ENCODE measurements at places on chromosomes 5 and 9. TPM values are rescaled to one million over a fixed set of nuclear protein-coding genes. Genes with fewer than 3 reads are reported as not detected.

- no peaks in the 10 kb centered on the region for H3K27me3 ChIP-seq
- no peaks in the 10 kb centered on the region for H3K36me3 ChIP-seq
- H3K4me1 ChIP-seq: peaks cover 22% of the 10 kb centered on the region
- peak; percentile 78 for DNase-seq
Measured at GRCh38 chr9:35748858-35749514, at the start of the genes GBA2 and RGP1. Gene GBA2 (minus strand): TSS chr9:35749228. CDS start chr9:35748704, 524 bp downstream. Gene RGP1 (plus strand): TSS chr9:35749287. CDS start chr9:35749756, 469 bp downstream.

DNA sequence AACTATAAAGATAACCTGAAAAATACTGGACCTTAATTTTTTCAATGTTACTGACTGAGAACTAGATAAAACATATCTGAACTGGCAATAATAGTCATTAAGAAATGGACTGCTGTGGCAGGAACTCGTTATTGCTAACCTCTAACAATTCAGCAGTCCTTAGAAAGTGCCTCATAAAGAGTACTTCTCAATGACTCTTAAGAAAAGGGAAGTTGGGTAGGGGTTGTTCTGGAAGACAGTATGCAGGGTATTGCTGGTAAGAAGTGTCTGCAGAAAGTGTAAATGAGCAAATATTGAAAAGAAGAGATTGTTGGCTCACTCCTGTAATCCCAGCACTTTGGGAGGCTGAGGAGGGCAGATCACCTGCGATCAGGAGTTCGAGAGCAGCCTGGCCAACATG, 27.9 kb downstream of the FOXD1 start:
- no peak overlapping the region for H3K4me3 ChIP-seq
- no peaks in the 10 kb centered on the region for H3K4me1 ChIP-seq
- no peaks in the 10 kb centered on the region for H3K36me3 ChIP-seq
- no peaks in the 10 kb centered on the region for H3K27me3 ChIP-seq

GRCh38 chr9:104861397-104861796, 66.6 kb downstream of the ABCA1 start:
- no peak for DNase-seq
- no peaks in the 10 kb centered on the region for H3K36me3 ChIP-seq
- no peak overlapping the region for H3K4me3 ChIP-seq
- no peak overlapping the region for H3K27ac ChIP-seq
- H3K4me1 ChIP-seq: peaks cover 22% of the 10 kb centered on the region

- H3K4me1 ChIP-seq: no peaks in the 10 kb centered on the region
- H3K27me3 ChIP-seq: no peaks in the 10 kb centered on the region
- H3K36me3 ChIP-seq: no peaks in the 10 kb centered on the region
- no peak overlapping the region for H3K4me3 ChIP-seq
- no peak for DNase-seq
Measured at GRCh38 chr9:76799473-76799872, 35.2 kb downstream of the PCA3 start.

DNA sequence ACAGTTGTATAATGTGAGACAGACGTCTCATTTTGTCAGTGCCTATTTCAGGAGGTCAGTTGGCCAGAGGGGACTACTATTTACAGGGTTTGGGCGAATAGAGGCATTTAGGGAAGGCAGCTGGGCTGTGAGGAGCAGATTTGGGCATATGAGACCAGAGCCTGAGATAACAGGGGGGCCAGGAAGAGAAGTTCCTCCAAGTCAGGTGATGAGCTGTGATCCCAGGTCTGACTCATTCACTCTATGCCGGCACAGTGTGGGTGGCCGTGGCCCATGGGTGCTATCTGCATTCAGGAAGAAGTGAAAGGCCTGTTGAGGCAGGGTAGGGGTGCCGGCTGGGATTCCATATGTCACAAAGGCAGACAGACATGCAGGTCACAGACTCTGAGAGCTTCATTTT, 142.8 kb downstream of the PDZD2 start:
- no peak overlapping the region for H3K4me3 ChIP-seq
- no peaks in the 10 kb centered on the region for H3K36me3 ChIP-seq
- H3K4me1 ChIP-seq: no peaks in the 10 kb centered on the region
- H3K27me3 ChIP-seq: no peaks in the 10 kb centered on the region

GRCh38 chr5:17748941-17749340, 114.7 kb downstream of the TAF11L14 start:
- H3K27ac ChIP-seq: no peak overlapping the region
- H3K27me3 ChIP-seq: no peaks in the 10 kb centered on the region
- no peak for DNase-seq
- no peaks in the 10 kb centered on the region for H3K4me1 ChIP-seq
- no peaks in the 10 kb centered on the region for H3K36me3 ChIP-seq

GRCh38 chr5:9239071-9239470, 306.8 kb downstream of the SEMA5A start:
- H3K36me3 ChIP-seq: no peaks in the 10 kb centered on the region
- H3K27ac ChIP-seq: no peak overlapping the region
- no peak for DNase-seq

GRCh38 chr5:137348759-137349158, 150.4 kb downstream of the SPOCK1 start:
- no peaks in the 10 kb centered on the region for H3K36me3 ChIP-seq
- H3K27me3 ChIP-seq: no peaks in the 10 kb centered on the region
- no peaks in the 10 kb centered on the region for H3K4me1 ChIP-seq

DNA sequence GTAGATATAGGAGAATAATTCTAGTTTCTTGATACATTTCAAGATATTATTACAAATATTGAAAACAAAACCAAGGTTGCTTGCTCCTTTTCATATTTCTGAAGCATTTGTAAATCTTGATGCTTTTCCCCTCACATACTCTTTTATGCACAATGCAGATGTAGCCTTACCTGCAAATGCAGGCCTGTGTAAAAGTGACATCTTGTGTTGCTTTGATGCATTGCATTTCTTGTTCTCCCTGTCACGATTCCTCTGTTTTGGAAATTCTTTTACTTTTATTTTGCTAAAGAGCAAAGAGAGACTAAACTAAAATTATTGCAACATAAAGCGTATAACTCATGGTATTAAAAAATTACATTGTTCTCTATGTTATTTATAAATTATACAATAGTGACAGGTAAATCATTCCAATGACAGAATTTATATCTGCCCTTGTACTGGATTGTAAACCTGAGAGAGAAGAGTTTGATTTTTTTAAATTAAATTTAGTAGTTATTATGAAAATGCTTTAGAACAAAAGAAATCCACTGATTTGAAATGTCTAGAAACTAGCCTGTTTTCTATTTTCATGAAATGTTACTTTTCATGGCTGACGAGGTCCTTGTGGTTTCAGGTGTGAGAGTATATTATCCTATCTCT, 970.0 kb downstream of the MAT2B start:
- no peaks in the 10 kb centered on the region for H3K36me3 ChIP-seq
- no peaks in the 10 kb centered on the region for H3K27me3 ChIP-seq
- H3K4me3 ChIP-seq: no peak overlapping the region
- no peaks in the 10 kb centered on the region for H3K4me1 ChIP-seq

GRCh38 chr9:68775003-68775730, 70.1 kb downstream of the PIP5K1B start:
- no peak overlapping the region for H3K4me3 ChIP-seq
- H3K4me1 ChIP-seq: peaks cover 2% of the 10 kb centered on the region
- no peaks in the 10 kb centered on the region for H3K36me3 ChIP-seq

DNA sequence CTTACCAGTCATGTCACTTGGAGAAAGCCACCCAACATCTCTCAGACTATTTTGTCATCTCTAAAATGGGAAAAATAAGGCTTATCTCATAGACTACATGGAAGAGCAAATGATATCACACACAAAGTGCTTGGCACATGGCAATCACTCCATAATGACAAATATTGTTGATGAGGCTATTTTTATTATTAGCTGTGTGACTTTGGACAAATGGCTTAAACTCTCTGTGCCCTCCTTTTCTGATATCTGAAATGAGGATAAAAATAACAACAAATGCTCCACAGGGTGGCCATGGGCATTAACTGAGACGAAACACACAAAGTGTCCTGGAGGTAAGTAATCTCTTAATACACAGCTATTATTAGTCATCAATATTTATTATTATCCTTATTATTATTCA, 125.5 kb upstream of the HAND1 start:
- H3K36me3 ChIP-seq: no peaks in the 10 kb centered on the region
- no peaks in the 10 kb centered on the region for H3K4me1 ChIP-seq

- H3K27me3 ChIP-seq: no peaks in the 10 kb centered on the region
- H3K4me1 ChIP-seq: peaks cover 34% of the 10 kb centered on the region
- H3K4me3 ChIP-seq: no peak overlapping the region
Measured at GRCh38 chr5:147436596-147436995, 73.3 kb downstream of the DPYSL3 start.

DNA sequence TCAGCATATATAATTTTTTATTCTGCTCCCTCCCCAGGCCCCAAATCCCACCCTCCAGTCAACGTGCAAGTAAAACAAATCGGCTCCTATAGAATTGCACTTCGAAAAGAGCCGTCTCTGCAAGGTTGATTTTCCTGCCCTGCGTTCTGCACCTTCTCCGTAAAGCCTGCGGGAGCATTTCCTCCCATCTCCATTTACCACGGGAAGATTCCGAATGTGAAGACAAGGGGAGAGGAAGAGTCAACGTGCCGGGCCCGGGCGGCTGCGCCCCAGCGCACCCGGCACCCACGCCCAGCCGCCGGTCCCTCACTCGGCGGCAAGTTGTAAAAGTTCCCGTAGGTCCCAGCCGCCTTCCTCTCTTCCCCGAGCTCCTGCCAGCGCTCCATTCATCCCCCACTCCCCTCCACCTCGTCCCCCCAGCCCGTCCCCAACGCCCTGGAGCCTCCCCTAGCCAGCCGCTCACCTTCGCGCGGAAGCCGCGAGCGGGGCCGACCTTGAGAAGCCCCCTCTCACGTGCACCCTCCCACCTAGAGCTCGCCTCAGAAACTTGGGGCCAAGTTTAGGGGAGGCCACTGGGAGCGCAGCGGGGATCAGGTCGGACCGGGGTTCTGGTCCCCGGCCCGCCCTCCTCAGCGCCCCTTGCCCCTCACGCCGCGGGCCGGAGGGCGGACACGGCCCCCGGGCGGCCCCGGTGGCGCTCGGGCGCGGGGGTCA, 431 bp downstream of the BNC2 start:
- H3K4me1 ChIP-seq: peaks cover 1% of the 10 kb centered on the region
- H3K27ac ChIP-seq: peak overlapping the region; percentile 93
- peak; percentile 66 for DNase-seq
- H3K36me3 ChIP-seq: no peaks in the 10 kb centered on the region
- no peaks in the 10 kb centered on the region for H3K27me3 ChIP-seq

- peaks cover 3% of the 10 kb centered on the region for H3K4me1 ChIP-seq
- H3K27ac ChIP-seq: no peak overlapping the region
- H3K36me3 ChIP-seq: no peaks in the 10 kb centered on the region
Measured at GRCh38 chr5:54624805-54625568, 107.4 kb downstream of the SNX18 start.

- no peak overlapping the region for H3K27ac ChIP-seq
- no peaks in the 10 kb centered on the region for H3K36me3 ChIP-seq
- DNase-seq: no peak
- H3K4me3 ChIP-seq: no peak overlapping the region
- no peaks in the 10 kb centered on the region for H3K4me1 ChIP-seq
Measured at GRCh38 chr9:112137066-112137465, 38.0 kb downstream of the SUSD1 start.

- no peak overlapping the region for H3K4me3 ChIP-seq
- no peak for DNase-seq
- peaks cover 3% of the 10 kb centered on the region for H3K4me1 ChIP-seq
- no peaks in the 10 kb centered on the region for H3K27me3 ChIP-seq
Measured at GRCh38 chr5:131595088-131596033, 39.7 kb downstream of the RAPGEF6 start.

GRCh38 chr5:55231029-55231918, 2.1 kb downstream of the CCNO start:
- no peaks in the 10 kb centered on the region for H3K27me3 ChIP-seq
- H3K4me1 ChIP-seq: peaks cover 20% of the 10 kb centered on the region
- no peak overlapping the region for H3K27ac ChIP-seq
- H3K4me3 ChIP-seq: peak overlapping the region; percentile 40

DNA sequence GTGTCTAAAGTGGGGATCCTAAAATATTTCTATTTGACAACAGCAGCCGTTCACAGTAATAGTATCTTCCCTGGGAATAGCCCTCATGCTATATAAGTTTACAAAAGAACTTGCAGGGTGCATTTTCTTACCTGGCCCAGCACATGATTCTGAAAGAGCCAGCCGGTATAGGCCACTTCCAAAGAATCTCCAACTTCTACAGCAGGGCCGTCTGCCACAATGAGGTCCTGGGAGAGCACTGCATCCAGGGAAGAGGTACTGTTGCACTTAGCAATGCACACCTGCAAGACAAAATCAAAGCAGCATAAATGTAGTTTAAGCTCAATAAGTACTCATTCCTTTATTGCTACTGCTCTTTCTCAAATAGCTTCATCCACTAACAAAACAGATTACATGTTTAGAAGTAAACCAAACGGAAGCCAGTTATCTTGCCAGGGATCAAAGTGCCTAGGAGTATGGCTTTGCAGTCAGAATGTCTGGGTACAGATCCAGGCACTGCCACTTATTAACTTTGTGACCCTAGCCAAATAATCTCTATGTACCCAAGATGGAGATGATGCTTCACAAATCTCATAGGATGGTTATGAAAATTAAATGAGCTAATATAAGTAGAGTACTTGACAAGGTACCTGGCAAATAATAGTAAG, 21.3 kb downstream of the FKBP15 start:
- no peaks in the 10 kb centered on the region for H3K36me3 ChIP-seq
- no peak overlapping the region for H3K27ac ChIP-seq

GRCh38 chr5:62587737-62588136, 9.1 kb downstream of the LRRC70 start:
- H3K27ac ChIP-seq: no peak overlapping the region
- no peaks in the 10 kb centered on the region for H3K27me3 ChIP-seq
- no peak for DNase-seq
- H3K4me1 ChIP-seq: peaks cover 3% of the 10 kb centered on the region
- H3K36me3 ChIP-seq: no peaks in the 10 kb centered on the region

CAVIN4 gene
- polyA plus RNA-seq: 0.30 TPM

ADAMTS19 gene
- polyA plus RNA-seq: 2.2 TPM

BRINP1 gene
- polyA plus RNA-seq: 0.32 TPM

TMEM215 gene
- 0.35 TPM for polyA plus RNA-seq

SLC36A2 gene
- not detected for polyA plus RNA-seq

PLAC8L1 gene
- polyA plus RNA-seq: not detected

FIBCD1 gene
- 0.06 TPM for polyA plus RNA-seq

CDC37L1 gene
- 14.6 TPM for polyA plus RNA-seq

INSYN2B gene
- 0.92 TPM for polyA plus RNA-seq

ZDHHC11B gene
- 2.9 TPM for polyA plus RNA-seq

APBA1 gene
- 8.5 TPM for polyA plus RNA-seq

TRAF2 gene
- polyA plus RNA-seq: 7.6 TPM

PPP3R2 gene
- not detected for polyA plus RNA-seq

CCDC152 gene
- polyA plus RNA-seq: 3.3 TPM

PPP2R2B gene
- polyA plus RNA-seq: 0.25 TPM

CCNJL gene
- 3.4 TPM for polyA plus RNA-seq

CTXN3 gene
- polyA plus RNA-seq: not detected

GALNT12 gene
- polyA plus RNA-seq: 0.51 TPM
